Uterus (tissue), 4 donors: ENCODE measurements at places on chromosomes 13 and 19.

DNA sequence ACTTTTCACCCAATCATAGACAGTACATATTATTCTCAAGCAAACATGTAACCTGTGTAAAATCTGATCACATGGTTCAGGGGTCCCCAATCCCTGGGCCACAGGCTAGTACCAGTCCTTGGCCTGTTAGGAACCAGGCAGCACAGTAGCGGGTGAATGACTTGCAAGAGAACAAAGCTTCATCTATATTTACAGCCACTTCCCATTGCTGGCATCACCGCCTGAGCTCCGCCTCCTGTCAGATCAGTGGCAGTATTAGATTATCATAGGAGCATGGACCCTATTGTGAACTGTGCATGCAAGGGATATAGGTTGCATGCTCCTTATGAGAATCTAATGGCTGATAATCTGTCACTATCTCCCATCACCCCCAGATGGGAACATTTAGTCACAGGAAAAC lies 133.1 kb downstream of the MAB21L1 start:
- DNase-seq = no peak

DNA sequence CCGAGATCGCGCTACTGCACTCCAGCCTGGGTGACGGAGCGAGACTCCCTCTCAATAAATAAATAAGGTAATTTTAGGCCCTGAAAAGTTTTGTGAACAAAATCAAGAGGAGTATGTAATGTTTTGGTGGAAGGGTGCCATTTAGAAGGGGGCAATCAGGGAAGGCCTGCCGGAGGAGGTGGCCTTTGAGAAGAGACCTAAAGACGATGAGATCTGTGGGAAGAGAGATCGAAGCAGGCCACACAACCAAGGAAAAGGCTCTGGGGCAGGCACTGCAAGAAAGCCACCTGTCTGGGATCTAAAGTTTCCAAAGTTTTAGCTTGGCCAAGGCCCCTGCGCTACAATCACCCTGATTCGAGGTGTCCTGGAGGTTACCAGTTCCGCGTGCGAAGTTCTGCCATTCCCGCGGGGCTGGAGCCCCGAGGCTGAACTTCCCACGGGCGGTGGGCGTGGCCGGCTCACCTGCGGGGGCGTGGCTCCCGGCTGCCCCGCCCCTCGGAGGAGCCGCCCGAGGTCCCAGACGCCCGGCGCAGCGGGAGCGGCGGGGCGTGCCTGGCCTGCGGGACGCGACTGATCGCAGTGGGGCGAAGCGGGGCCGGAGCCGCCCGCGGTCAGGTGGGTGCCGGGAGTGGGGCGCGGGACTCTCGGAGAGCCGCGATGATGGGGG lies at the start of gene KLC3:
Gene KLC3 (plus strand): TSS at position 519 of the 667 bp plus-strand sequence. CDS start 4,792 bp downstream, outside the sequence.
- DNase-seq = no peak

- no peak for DNase-seq
These were observed 10.4 kb downstream of the ZNF146 start for GRCh38 chr19:36225219-36225892.

- no peak for DNase-seq
These were observed 786.6 kb upstream of the SLITRK6 start for GRCh38 chr13:86585835-86586234.

GRCh38 chr13:22690756-22691155 lies 490.0 kb upstream of the SGCG start:
- DNase-seq = no peak

GRCh38 chr19:55354698-55355212 lies at the start of gene COX6B2:
Gene COX6B2 (minus strand): TSS chr19:55354719. CDS start chr19:55354521, 198 bp downstream.
- no peak for DNase-seq

GRCh38 chr19:49468199-49468598 lies 5.8 kb upstream of the FLT3LG start:
- no peak for DNase-seq

GRCh38 chr13:92951273-92951890 lies 275.2 kb upstream of the GPC6 start:
- DNase-seq = no peak

GRCh38 chr13:97746649-97747048 lies 206.8 kb upstream of the IPO5 start:
- DNase-seq = no peak

- no peak for DNase-seq
These were observed 299.0 kb downstream of the ITGBL1 start for GRCh38 chr13:101751488-101751887.

GRCh38 chr19:53809518-53810186 lies 14.5 kb downstream of the NLRP12 start:
- no peak for DNase-seq

DNA sequence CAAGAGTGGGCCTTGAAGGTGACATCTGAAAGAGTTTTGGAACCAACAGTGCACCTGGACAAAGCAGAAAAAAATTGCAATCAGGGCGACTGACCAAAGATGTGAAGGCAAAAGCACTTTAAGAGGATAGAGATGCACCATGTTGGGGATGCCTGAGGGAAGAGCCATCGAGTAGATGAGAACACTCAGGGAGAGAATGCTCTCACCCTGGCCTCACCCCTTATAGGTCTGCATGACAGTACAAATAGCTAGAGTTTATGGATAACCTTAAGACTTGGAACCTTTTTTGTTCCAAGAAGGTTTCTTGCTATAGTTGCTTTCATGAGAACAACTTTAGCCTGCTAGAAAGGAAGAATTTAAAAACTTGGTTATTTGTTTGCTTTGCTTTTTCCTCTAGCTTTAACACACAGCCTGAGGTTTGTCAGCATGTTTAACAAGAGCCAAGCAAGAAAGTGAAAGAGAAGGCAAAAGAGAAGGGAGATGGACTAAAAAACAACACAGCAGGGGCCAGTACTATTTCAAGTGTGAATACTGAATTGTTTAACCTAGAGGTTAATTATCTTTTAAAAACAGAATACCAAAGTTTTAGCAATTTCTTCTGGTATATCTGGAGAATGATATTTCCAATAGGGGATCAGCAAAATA lies 418.9 kb downstream of the DIAPH3 start:
- DNase-seq = no peak

DNA sequence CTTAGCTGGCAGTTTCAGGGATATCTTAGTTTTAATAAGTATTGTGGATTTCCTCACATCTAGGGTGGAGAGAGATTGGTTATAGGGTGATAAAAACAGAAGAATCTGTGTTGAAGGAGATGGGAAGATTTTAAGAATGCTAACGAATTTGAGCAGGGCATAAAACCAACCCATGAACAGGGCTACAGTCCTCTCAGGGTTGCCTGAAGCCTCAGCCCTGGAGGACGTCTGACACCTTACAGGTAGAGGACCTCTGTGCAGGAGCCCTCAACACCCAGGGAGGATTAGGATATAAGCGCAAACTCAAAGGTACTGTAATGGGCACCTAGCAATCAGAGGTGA lies 461 bp upstream of the WASF3 start:
- DNase-seq = no peak

- DNase-seq = no peak
These were observed 79.7 kb downstream of the LMO7 start for GRCh38 chr13:75715601-75716523.

DNA sequence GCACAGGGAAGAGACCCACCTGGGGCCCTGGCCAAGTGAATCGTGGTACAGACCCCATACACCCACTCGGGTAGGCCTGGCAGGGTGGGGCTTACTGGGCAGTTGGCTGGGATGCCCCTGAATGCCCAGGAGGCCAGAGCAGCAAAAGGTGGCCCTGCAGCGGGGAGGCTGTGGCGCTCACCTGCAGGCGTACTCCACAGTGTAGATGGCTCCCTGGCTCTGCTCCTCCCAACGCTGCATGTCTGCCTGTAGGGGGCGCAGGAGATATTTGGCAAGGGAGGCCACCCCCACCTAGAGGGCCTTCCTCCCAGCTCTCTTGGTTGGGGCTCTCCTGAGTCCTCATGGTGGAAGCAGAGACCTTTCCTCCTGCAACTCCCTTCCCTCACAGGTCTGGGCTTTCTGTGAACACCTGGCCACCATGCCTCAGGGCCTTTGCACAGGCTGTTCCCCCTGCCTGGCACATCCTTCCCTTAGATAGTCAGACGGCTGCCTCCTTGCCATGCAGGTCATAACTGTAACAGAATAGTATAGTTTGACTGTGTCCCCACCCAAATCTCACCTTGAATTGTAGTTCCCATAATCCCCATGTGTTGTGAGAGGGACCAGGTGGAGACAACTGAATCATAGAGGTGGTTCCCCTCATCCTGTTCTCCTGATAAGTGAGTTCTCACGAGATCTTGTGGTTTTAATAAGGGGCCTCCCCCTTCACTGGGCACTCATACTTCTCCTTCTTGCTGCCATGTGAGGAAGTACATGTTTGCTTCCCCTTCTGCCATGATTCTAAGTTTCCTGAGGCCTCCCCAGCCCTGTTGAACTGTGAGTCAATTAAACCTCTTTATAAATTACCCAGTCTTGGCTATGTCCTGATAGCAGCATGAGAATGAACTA lies 5.9 kb downstream of the BORCS8 start:
- no peak for DNase-seq

DNA sequence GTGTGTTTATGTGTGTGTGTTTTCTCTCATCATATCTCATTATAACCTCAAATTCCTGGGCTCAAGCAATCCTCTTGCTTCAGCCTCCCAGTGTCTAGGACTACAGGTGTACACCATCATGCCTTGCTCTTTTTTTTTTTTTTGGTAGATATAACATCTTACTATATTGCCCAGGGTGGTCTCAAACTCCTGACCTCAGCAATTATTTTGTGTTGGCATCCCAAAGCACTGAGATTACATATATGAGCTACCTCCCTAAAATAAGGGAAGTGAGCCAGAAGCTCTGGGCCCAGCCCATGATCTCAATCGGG lies 448 bp upstream of the ZNF543 start:
- no peak for DNase-seq

GRCh38 chr19:56838024-56838908 lies 2.3 kb downstream of the PEG3 start:
- peak; percentile 73 for DNase-seq

DNA sequence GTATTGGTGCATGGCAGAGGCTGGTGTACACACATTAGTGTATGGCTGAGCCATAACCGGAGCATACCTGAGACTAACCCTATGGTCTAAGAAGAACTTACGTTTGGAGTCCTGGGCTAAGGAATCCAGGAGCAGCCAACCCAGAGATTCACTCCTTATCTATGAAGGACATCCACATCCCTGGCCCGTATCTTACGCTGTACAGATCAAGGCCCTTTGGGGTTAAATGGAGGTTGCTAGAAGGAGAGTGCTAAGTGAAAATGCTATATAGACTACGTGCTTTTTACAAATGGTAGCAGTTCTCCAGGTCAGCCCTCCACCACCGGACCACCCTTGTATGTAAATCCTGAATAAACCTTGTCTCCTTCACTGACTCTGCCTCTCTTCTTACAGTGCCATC lies 1.9 kb upstream of the SUGT1 start:
- DNase-seq = no peak

GRCh38 chr13:103941506-103942140 lies 875.4 kb upstream of the SLC10A2 start:
- DNase-seq = no peak

DNA sequence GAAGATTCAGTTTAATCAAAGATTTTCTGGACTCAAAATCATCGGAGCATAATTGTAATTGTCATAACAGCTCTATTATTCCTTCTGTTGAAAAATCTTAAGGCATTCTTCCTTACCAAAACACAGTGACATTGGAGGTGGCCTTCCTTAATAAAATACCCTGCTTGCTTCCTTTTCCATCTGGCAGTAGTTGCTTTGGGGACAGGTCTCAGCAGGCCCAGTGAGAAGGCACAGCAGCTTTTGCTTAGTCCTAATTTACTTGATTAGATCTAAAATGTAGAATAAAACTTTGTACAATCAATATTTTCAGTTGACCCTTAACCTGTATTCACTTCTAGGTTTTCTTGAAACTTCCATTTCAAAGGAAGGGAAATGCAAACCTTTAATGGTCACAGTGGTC lies 471.6 kb downstream of the PCDH20 start:
- no peak for DNase-seq

DNA sequence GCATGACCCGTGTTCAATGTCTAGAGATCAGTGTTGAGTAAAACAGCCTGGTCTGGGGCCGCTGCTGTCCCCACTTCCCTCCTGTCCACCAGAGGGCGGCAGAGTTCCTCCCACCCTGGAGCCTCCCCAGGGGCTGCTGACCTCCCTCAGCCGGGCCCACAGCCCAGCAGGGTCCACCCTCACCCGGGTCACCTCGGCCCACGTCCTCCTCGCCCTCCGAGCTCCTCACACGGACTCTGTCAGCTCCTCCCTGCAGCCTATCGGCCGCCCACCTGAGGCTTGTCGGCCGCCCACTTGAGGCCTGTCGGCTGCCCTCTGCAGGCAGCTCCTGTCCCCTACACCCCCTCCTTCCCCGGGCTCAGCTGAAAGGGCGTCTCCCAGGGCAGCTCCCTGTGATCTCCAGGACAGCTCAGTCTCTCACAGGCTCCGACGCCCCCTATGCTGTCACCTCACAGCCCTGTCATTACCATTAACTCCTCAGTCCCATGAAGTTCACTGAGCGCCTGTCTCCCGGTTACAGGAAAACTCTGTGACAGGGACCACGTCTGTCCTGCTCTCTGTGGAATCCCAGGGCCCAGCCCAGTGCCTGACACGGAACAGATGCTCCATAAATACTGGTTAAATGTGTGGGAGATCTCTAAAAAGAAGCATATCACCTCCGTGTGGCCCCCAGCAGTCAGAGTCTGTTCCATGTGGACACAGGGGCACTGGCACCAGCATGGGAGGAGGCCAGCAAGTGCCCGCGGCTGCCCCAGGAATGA lies 1.5 kb upstream of the CEACAM5 start:
- peak; percentile 1 for DNase-seq

- DNase-seq = no peak
These were observed 254.6 kb downstream of the COG6 start for GRCh38 chr13:39910041-39910440.

DNA sequence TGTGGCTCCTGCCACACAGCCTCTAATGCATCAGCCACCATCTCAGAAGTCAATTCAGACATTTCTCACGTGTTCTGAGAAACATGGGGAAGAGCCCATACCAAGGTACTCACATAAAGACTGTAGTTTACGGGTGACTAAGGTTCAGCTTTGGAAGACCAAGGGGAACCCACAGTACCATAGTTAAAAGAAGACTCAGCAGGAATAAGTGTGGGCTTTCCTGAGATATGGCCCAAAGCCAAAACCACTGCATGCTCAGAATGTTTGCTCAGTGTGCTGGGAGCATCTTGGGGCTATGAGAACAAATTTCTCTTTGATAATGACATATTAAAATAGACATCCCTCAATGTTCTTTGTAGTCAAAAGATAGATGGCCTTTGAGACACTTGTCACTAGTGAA lies 283.8 kb downstream of the DCT start:
- no peak for DNase-seq
